NCI-H2081 treated with DMSO at 0.1 percent for 48 hours (cell line): ENCODE measurements at places on chromosomes 3 and 15.

- DNase-seq = no peak
These were observed 13.5 kb downstream of the NIPA1 start for GRCh38 chr15:22799902-22800301.

DNA sequence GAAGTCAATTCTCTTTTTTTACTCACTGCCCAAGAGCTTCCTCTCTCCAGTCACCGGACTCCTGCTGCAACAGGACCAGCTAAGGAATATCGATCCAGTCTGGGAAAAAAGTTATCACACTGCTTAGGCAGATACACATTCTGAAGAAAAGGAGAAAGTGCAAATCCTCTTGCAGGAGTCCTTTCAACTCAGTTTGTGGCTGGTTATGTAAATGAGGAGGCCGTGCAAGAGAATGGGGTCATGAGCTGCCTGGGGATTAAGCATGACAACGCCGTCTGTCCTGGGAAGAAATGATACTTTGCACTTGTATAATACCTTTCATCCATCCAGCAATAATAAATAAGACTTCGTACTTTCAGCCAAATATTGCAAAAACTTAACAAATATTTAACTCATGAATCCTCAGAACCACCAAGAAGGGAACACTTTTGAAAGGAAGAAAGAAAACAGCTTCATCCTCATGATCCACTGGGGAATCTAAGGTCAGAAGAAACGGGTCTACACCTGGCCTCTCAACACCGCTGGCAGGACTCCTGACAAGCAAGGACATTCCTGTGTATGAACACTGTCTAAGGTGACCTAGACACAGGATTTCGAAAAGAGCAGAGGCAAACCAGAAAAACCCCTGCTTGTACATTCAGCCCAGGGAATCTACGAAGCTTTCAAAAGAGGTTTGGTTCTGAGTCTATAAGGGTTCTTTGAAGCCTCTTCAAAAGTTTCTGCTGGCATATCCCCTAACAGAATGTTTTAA, 13.1 kb upstream of the WWTR1 start:
- DNase-seq = no peak

DNA sequence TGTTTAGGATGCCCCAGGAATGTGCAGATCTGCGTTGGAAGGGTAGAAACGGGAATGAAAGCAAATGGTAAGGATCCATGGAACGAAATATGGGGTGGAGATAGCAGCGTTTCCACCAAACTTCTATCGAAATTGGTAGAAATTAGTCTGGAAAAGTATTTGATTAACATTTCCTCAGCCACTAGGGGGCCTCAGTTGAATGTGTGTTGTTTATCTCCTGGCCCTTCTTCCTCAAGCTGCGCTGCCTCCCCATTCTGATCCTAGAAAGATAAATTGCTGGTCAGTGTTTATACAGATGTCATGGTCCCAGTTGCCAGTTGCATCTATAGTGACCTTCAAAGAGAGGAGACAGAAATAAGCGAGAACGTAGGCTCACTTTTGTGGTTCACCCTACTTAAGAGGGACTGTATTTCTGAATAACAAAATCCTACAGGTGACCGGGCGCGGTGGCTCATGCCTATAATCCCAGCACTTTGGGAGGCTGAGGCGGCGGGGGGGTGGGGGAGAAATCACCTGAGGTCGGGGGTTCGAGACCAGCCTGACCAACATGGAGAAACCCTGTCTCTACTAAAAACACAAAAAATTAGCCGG, 457.1 kb downstream of the SQOR start:
- DNase-seq = peak; percentile 25

GRCh38 chr15:57439128-57440027, 63.1 kb downstream of the CGNL1 start:
- no peak for DNase-seq

- no peak for DNase-seq
These were observed 894.5 kb upstream of the ALCAM start for GRCh38 chr3:104472221-104472620.

GRCh38 chr3:119989981-119990655, 104.1 kb downstream of the GSK3B start:
- no peak for DNase-seq

GRCh38 chr3:8574670-8575322, 69.8 kb downstream of the SSUH2 start:
- no peak for DNase-seq

DNA sequence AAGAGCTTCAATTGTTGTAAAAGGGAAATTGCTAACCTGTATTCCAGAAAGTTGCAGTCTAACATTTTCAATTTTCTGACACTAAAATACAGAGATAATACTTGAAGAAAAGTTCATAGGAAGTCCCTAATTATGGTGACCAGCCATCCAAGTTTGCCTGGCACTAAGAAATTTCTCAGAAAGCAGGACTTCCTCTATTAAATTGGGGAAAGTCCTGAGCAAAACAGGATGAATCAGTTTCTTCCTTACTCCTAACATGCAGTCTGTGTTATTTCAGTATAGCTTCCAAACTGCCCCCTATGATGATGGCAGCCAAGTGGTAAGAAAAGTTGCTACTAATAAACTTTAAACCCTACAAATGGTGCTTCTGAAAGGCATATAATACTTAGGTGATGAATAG, 133.5 kb upstream of the SGO1 start:
- DNase-seq = no peak

DNA sequence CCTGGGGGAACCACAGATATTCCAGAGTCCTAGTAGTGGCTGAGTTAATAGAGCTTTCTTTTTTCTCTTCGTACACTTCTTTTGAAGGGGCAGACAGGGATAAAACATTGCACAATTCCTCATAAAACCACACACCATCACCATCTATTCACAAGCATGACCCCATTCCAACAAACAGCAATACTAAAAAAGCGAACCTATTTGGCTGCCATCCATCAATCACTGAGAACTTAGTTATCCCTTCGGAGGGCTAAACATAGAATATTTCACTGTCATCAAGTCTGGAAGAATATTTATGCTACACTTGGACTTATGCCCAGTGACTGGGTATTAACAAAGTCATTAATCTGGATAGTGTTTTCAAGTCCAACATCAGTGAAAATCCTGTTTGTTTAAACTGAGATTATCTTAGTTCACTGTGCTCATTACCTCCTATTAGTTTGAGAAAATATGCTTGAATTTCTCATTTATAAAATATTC, 80.3 kb upstream of the PRTG start:
- DNase-seq = no peak

DNA sequence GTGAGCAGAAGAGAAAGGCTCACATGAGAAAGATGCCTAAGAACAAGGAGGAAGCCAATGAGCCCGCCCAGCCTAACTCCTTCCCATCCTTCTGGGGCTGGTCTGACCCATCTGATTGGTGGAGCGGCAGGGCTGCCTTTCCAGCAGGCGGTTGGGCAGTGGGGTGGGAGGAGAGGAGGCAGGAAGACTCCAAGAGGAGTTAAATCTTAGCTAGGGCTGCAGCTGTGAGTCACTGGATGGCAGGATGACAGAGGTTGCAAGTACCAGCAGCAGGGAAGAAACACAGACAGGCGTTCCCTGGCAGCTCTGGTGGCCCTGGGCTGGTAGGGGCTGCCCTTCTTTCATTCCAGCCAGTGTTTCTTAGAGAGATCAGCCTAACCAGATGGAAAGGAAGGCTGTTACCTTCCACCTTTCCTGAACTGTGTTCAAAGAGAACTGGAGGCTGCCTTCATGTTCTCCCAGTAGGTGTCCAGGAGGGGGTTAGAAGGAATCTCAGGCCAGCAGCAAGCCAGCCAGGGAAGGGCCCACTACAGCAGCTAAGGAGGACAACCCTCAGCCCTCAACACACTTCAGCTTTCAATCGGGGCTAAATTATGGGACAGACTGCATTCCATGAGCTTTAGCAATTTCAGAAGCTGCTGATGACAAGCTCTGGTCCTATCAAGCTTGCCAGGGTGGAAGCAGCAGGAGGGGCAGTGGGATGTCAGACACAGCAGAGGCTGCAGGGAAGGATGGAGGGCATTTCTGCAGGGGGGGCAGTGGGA, 50.3 kb downstream of the CHSY1 start:
- no peak for DNase-seq

- no peak for DNase-seq
These were observed 167.1 kb upstream of the WNT5A start for GRCh38 chr3:55654123-55654760.

DNA sequence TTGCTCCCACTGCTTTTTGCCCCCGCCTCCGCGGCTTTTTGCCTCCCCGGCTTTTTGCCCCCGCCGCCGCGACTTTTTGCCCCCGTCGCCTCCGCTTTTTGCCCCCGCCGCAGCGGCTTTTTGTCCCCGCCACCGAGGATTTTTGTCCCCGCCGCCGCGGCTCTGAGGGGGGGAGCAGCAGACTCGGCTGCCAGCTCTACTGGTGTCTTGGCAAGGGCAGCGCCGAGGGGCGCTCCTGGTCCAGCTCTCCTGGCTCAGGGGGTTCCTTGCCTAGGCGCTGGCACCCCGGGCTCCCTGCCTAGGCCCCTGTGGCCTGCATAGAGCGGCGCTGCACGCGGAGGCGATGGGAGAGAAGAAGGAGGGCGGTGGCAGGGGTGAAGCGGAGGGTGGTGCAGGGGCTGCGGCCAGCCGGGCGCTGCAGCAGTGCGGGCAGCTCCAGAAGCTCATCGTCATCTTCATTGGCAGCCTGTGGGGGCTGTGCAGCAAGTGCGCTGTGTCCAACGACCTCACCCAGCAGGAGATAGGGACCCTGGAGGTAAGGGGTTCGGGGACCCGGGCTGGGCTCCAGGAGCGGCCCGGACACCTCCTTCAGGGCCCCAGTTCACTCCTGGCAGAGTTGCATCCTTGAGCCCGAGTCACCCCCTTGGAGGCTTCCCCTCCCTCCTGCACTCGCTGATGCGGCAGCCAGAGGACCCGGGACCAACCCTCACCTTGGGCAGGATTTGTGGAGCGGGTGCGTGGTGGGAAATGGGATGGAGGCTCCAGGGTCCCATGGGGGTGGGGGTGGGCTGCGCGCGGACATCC, 642.4 kb downstream of the GOLGA6L6 start:
- DNase-seq = no peak

GRCh38 chr3:115713284-115713683, 90.0 kb downstream of the GAP43 start:
- DNase-seq = peak; percentile 91

DNA sequence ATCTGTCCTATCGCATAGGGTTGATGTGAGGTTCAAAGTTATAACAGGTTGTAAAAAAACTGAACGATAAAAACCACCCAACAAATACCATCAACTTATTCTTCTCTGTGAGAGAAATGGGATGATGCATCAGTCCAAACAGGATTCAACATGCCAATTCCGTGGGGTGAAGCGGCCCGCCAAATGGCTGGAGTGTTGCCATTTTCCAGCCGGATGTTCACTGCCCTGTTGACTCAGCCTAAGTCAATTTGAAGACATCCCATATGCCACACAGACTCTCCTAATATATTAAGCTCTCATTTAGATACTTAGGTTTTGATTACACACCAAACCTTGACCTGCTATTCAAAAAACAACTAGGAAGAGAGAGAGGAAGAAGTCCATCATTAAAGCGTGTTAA, 311.1 kb downstream of the VPS13C start:
- DNase-seq = no peak

GRCh38 chr15:33964665-33965040, 3.6 kb upstream of the CHRM5 start:
- DNase-seq = no peak

- no peak for DNase-seq
These were observed 677 bp downstream of the POLQ start for GRCh38 chr3:121545049-121545573.

GRCh38 chr3:109563149-109563548, 225.8 kb upstream of the DPPA4 start:
- DNase-seq = no peak

GRCh38 chr3:124498891-124499290, 231.4 kb upstream of the UMPS start:
- no peak for DNase-seq

- DNase-seq = no peak
These were observed 39.6 kb upstream of the TBC1D23 start for GRCh38 chr3:100221159-100221558.

DNA sequence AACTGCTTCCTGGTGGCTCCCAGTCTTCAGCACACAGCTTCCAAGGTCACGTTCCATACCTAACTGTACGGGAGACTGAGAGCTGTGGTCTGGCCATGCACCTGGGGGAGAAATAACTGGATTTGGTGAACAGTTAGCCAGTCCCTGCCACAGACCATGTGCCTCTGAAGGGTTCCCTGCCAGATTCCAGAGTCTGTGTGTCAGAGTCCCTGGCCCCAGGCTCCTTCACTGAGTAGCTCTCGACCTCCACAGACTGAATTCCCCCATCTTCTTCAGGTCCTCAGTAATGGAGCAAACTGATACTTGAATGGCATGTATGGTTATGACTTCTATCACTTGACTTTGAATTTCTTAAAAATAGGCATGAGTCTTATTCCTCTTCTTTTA, 17.5 kb downstream of the MKRN2OS start:
- no peak for DNase-seq

GRCh38 chr15:31270767-31271166, 55.9 kb upstream of the KLF13 start:
- DNase-seq = no peak
